Activated CD4-positive, alpha-beta T cell treated with anti-CD3 and anti-CD28 coated beads, Interleukin-2, amount 10 ng/mL, durations not matched to agents 7 days and 5 days (primary cell): ENCODE measurements at places on chromosomes 5 and 9. TPM values are rescaled to one million over a fixed set of nuclear protein-coding genes. Genes with fewer than 3 reads are reported as not detected.

Gene WHRN
- 0.64 TPM for total RNA-seq

Gene PGM5
- total RNA-seq = not detected

Gene FAM221B
- not detected for total RNA-seq

Gene ENTPD2
- total RNA-seq = not detected

Gene CARD6
- 5.2 TPM for total RNA-seq

Gene GM2A
- total RNA-seq = 19.5 TPM

Gene TMOD1
- 0.35 TPM for total RNA-seq

Gene GRXCR2
- not detected for total RNA-seq

Gene CEMIP2
- 55.7 TPM for total RNA-seq

Gene IFNK
- not detected for total RNA-seq

Gene SLC36A2
- total RNA-seq = not detected

Gene MUSK
- total RNA-seq = not detected

Gene SLCO6A1
- total RNA-seq = not detected

Gene LCN1
- total RNA-seq = not detected

Gene BTNL9
- not detected for total RNA-seq

Gene DMAC1
- total RNA-seq = 51.5 TPM

Gene ZNF79
- 13.2 TPM for total RNA-seq
